ENCODE measurements at places on chromosomes 7 and 10. TPM values are rescaled to one million over a fixed set of nuclear protein-coding genes. Genes with fewer than 3 reads are reported as not detected.

Gene C10orf53
- total RNA-seq: not detected

DNA sequence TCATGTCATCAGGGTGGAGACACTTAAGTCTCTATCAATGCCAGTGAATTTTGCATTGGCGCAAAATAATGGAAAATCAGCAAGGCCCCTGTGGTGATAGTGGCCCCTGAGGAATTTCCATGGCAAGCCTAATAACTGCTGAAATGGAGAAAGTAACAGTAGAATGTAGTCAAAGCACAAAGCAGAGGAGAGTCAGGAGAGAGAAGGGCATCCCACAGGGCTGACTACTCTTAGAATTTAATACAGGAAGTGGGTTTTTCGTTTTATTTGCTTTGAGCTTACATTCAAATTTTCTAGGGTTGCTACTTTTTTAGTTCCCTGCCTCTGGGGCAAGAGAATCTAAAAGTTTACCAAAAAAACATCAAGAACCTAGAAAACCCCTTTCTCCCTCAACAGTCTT lies 39.0 kb downstream of the BZW2 start:
- DNase-seq: no peak

- no peak for DNase-seq
These were observed 105.1 kb downstream of the GRB10 start for GRCh38 chr7:50677638-50677996.

DNA sequence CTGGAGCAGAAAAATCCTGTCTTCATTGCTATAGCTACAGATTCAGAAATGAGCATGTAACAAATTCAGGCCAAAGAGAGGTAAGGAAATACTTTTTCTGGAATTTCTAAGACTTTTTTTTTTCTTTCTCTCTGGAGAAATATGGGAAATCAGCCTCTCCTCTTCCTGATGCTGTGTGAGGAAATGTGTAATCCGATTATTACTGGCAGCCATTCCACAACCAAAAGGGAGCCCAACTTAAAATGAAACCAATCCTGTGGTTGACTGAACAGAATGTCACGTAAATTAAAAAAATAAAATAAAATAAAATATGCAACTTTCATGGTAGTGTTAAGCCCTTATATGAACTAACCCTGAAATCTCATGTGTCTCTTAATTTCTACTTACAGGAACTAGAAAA lies 10.7 kb upstream of the POT1 start:
- no peak for DNase-seq

DNA sequence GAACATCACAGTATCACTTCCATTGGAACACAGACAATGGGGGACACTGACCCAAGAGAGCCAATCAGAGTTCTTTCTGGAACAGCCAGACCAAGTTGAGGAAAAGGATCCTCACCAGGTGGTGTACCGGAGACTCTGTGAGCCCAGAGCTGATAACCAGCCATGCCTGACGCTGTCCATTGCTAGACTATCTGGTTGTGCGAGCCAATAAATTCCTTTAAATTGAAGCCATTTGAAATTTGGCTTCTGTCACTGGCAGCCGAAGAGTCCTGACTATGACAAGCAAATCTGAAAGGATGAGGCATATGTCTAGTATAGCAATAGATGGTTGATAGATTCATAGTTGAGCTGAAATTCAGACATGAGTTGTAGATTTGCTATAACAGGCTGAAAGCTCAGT lies 3.1 kb upstream of the LHPP start:
- no peak for DNase-seq
